Type B pancreatic cell (in vitro differentiated cells): ENCODE measurements at places on chromosomes 16 and 17.
A peak's percentile ranks its signal among the peaks of the same experiment; 100 is the strongest.

GRCh38 chr16:84815462-84815861, 4.3 kb upstream of the CRISPLD2 start:
- peaks cover 20% of the 10 kb centered on the region for H3K27me3 ChIP-seq
- no peak overlapping the region for H3K4me3 ChIP-seq
- DNase-seq = no peak
- no peak overlapping the region for H3K27ac ChIP-seq

DNA sequence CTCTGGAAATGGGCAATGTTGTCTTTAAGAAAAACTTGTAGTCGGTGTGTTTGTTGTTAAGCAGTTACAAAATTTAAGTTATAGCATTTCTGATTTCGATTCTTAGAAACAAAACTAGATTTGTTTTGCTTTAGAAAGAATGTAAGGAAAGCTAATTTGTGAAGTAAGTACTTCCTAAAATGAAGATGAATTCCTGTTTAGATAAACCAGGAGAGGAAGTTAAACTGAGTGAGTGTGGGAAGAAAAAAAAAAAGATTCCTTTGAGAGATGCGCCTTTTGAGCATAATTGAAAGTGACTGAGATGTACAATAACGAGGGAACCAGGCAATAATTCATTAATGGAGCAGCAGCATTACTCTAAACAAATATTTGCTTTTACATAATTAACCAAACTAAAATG, 52.4 kb upstream of the ALOX12 start:
- H3K4me1 ChIP-seq = no peaks in the 10 kb centered on the region
- no peak overlapping the region for H3K27ac ChIP-seq
- peaks cover 4% of the 10 kb centered on the region for H3K27me3 ChIP-seq
- no peak overlapping the region for H3K4me3 ChIP-seq
- no peak for DNase-seq

DNA sequence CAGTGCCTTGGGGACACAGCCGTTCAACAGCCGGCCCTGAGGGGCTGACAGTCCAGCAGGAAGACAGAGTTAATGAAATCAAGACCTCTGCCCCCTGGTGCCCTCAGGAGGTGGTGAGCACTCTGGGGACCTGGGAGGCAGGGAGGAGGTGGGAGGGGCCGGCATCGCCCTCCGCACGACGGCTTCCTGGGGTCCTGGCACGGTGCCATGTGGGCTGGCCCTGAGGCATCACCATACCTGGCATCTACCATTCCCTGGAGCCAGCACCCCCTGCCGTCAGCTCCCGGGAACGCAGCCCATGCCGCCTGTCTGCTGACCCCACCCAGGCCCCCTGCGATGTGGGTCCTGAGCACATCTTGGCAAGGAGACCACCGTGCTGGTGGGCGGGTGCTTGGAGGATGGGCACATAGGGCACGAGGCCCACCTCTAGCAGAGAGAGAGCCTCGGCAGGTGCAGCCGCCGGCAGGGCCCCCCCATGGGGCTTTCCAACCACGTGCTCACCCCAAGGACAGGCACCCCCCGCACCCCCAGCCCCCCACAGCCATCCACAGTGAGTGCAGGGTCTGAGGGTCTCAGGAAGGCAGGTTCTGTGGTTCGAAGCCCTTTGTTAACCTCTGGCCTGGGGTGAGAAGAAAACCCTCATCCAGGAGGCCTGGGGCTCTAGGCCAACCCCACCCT, 52.5 kb downstream of the ZFPM1 start:
- H3K4me1 ChIP-seq = peaks cover 6% of the 10 kb centered on the region
- DNase-seq = no peak
- H3K4me3 ChIP-seq = no peak overlapping the region
- no peaks in the 10 kb centered on the region for H3K36me3 ChIP-seq
- H3K27ac ChIP-seq = no peak overlapping the region

GRCh38 chr17:72566671-72567484, 446.1 kb downstream of the SOX9 start:
- peaks cover 24% of the 10 kb centered on the region for H3K36me3 ChIP-seq
- H3K27ac ChIP-seq = peak overlapping the region; percentile 51
- H3K27me3 ChIP-seq = no peaks in the 10 kb centered on the region

DNA sequence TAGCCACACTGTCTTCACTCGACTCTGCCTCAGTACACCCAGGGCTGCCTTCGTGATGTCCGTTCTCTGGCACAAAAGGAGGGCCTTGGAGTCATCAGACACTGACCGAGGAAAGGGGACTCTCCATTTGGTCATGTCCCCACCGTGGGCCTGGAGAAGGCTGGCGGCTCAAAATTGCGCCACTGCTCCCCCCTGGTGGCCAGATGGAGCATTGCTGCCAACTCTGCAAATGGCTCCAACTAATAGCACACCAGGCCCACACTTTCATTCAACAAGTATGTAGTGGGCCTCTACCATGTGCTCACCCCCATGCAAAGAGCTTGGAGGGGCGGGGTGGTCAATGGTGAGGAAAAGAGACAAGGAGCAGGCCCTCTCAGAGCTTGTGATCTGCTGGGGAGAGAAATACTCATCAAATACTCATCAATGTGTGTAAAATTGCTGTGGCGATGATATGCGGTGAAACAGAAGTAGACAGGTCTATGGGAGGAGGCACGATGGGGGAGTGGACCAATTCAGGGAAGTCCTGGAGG, 5.2 kb upstream of the GRIN2C start:
- peaks cover 12% of the 10 kb centered on the region for H3K4me1 ChIP-seq
- DNase-seq = peak; percentile 87
- H3K4me3 ChIP-seq = peak overlapping the region; percentile 0
- H3K27ac ChIP-seq = no peak overlapping the region
- peaks cover 8% of the 10 kb centered on the region for H3K36me3 ChIP-seq

- H3K4me1 ChIP-seq = peaks cover 9% of the 10 kb centered on the region
- peak within 1 kb of the TSS; percentile 82 for H3K27ac ChIP-seq
- no peak for DNase-seq
Measured at GRCh38 chr17:48626245-48627117, at the start of gene HOXB9. HOXB9 (minus strand) TSS chr17:48626358; CDS start chr17:48626269, 89 bp downstream.

DNA sequence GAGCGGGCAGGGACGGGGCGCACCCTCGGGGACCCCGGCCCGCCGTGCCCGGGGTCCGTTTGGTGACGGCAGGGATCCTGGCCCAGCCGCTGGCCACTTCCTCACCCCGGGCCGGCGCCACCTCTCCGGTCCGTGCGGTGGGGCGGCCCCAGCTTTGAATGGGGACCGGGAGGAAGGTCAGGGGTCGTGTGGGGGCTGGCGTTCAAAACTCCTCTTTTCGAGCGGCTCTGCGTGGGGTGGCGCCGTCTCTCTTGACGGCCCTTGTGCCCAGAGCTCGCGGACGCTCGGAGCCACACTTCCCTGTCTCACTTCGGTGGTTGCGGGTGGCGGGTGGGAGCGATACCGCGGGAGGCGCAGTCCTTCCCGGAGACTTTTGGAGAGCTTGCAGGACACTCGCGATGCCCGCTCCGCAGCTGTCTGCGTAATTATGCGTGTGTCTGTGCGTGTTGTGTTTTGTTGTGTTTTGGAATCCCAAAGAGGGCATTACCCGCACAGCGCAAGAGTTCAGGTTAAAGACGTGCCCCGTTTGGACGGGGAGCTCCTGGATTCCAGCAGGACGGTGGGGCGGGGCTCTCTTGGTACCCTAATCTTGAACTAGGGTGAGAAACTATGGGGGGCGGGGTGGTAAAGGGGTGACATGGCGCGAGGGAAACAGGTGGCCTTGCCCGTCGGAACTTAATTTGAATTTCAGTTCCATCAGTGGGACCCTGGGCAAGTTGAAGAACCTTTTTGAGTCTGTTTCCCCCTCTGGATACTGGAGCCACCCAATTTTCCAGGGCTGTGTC, 637 bp downstream of the PLCG2 start:
- DNase-seq = no peak
- peaks cover 9% of the 10 kb centered on the region for H3K4me1 ChIP-seq
- peak overlapping the region; percentile 93 for H3K4me3 ChIP-seq
- peaks cover 67% of the 10 kb centered on the region for H3K27me3 ChIP-seq

DNA sequence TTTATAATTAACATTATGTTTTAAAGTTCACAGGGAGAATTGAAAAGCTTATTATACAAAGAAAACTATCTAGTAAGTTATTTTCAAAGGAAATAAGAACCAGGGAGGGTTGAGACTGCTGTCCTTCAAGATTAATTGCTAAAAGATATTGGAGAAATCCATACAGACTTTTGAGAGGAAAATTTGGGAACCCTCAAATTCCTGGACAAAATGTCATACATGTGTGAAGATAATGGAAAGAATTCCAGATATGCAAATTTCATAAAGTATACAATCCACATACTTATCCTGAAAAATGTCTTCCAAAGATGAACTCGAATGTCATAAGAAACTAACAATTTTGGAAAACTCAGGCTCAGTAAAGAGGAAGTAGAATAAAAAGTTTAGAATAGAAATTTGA, 213.8 kb downstream of the HS3ST3A1 start:
- no peaks in the 10 kb centered on the region for H3K27me3 ChIP-seq
- no peak for DNase-seq
- no peak overlapping the region for H3K27ac ChIP-seq

GRCh38 chr17:40506786-40507185, 5.4 kb upstream of the TNS4 start:
- no peaks in the 10 kb centered on the region for H3K36me3 ChIP-seq
- peak overlapping the region; percentile 28 for H3K27ac ChIP-seq
- H3K27me3 ChIP-seq = peaks cover 12% of the 10 kb centered on the region
- H3K4me1 ChIP-seq = peaks cover 19% of the 10 kb centered on the region

DNA sequence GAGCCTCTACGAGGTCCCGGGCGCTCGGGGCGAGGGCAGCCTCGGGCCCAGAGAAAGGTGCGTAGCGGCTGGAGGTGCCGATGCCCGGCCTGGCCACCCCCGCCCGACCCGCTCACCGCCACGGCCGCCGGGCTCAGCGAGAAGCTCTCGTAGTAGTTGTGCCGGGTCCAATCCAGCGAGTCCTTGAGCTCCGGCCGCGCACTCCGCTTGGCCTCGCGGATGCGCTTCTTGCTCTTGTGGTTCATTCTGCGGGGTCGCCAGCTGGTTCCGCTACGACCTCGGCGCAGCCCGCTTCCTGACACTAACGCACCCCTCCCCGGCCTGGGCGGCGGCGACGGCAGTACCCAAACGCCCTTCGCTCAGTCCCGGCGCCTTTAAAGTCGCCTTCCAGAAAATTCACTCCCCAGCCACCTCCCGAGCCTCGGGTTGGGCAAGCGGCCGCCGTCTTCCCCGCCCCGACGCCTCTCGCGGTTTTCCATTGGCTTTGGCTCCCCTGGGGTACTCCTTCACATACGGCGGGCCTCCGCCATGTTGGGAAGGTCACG, at the start of gene JMJD6:
JMJD6 (minus strand) TSS at position 376 of the 545 bp plus-strand sequence; CDS start at position 245, 131 bp downstream.
- peak; percentile 94 for DNase-seq
- no peaks in the 10 kb centered on the region for H3K27me3 ChIP-seq
- H3K4me3 ChIP-seq = peak within 1 kb of the TSS; percentile 99
- H3K27ac ChIP-seq = peak within 1 kb of the TSS; percentile 99
- peaks cover 23% of the 10 kb centered on the region for H3K4me1 ChIP-seq
- H3K36me3 ChIP-seq = peaks cover 7% of the 10 kb centered on the region

- no peaks in the 10 kb centered on the region for H3K36me3 ChIP-seq
- H3K27me3 ChIP-seq = peaks cover 14% of the 10 kb centered on the region
- H3K4me1 ChIP-seq = peaks cover 13% of the 10 kb centered on the region
- no peak for DNase-seq
Measured at GRCh38 chr17:77248216-77249114, 107.7 kb downstream of the SEC14L1 start.

DNA sequence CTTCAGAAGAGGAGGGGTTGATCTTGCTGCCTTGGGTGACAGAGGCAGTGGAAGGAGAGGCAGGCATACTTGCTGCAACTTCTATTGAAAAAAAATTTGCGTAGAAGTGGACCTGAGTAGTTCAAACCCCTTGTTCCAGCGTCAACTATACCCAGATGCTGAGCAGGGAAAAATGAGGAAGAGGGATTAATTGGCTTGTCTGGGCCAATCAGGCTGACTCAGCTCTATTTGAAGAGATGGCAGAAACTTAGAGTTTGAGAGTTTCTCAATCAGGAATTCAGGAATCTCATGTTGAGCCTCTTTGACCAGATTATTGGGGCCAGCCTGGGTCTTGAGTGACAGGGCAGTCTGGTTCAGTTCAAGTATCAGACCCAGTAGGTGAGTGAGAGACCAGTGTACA, 17.6 kb downstream of the CASC3 start:
- H3K27me3 ChIP-seq = no peaks in the 10 kb centered on the region
- H3K27ac ChIP-seq = no peak overlapping the region
- DNase-seq = no peak
- no peaks in the 10 kb centered on the region for H3K4me1 ChIP-seq
- H3K4me3 ChIP-seq = no peak overlapping the region
- peaks cover 19% of the 10 kb centered on the region for H3K36me3 ChIP-seq

DNA sequence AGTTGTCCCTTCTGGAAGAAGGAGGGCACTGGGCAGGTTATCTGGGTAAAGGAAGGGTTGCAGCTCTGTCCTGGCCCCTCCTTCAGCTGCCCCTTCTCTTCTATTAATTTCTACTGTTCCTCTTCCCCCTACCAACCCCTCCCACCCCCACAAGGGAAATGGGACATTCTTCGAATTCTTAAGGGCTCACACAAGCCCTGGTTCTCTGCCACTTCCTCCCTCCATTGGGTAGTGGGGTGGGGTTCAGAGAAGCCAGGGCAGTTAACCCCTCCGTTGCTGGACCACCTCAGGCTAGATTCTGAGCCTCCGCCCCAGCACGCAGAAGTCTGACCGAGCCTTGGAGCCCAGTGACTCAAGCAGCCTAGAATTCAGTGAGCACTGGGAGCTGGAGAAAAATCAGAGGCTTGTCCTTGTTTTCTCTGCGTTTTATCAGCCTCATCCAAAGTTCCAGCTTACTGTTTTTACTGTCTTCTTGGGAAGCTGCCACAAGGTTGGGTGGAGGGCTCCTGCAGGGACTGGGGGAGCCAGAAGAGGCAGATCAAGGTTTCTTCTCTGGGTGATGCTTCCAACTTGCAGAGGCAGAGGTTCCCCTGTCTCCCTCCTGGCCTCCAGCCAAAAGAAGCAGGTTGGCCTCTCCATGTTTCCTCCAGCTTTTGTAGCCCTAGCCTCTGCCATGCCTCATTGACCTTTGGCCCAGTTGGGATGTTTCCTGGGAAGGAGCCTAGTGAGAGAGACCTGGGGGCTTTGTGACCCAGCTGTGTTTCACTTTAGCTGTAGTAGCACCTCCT, 10.2 kb downstream of the LASP1 start:
- H3K4me3 ChIP-seq = peak overlapping the region; percentile 82
- peaks cover 53% of the 10 kb centered on the region for H3K4me1 ChIP-seq
- H3K36me3 ChIP-seq = peaks cover 29% of the 10 kb centered on the region
- H3K27me3 ChIP-seq = no peaks in the 10 kb centered on the region

GRCh38 chr16:79838496-79839259, 238.1 kb upstream of the MAF start:
- H3K27ac ChIP-seq = no peak overlapping the region
- no peaks in the 10 kb centered on the region for H3K36me3 ChIP-seq
- H3K27me3 ChIP-seq = no peaks in the 10 kb centered on the region
- no peak overlapping the region for H3K4me3 ChIP-seq
- DNase-seq = no peak

- H3K4me3 ChIP-seq = no peak overlapping the region
- H3K27me3 ChIP-seq = no peaks in the 10 kb centered on the region
- DNase-seq = no peak
- peaks cover 37% of the 10 kb centered on the region for H3K4me1 ChIP-seq
Measured at GRCh38 chr16:56918467-56919012, 13.4 kb upstream of the HERPUD1 start.

DNA sequence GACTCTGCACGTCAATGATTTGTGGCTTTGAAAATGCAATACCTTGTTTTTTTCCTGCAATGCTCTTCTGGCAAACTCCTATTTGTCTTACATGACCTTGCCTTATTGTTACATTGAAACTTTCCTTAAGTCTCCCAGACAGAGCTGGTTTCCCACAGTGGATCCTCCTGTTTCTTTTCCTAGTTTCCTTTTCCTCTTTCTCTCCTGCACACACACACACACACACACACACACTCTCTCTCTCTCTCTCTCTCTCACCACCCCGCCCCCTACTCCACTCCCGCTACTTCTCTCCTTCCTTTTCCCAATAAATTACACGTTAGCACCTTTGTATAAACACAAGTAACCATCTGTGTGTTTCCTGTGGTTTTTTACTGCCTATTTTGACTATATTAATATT, 2.3 kb downstream of the ORC6 start:
- no peaks in the 10 kb centered on the region for H3K27me3 ChIP-seq
- no peak overlapping the region for H3K4me3 ChIP-seq
- H3K4me1 ChIP-seq = peaks cover 29% of the 10 kb centered on the region
- peak overlapping the region; percentile 40 for H3K27ac ChIP-seq
- DNase-seq = no peak
